ENCODE measurements at places on chromosomes 5 and 9.

GRCh38 chr5:8953016-8953415 is 592.9 kb downstream of the SEMA5A start:
- DNase-seq: no peak

- no peak for DNase-seq
Observed at GRCh38 chr9:120312031-120312430, 267.9 kb downstream of the CDK5RAP2 start.

GRCh38 chr9:14893280-14893679 is 16.9 kb downstream of the FREM1 start:
- no peak for DNase-seq

DNA sequence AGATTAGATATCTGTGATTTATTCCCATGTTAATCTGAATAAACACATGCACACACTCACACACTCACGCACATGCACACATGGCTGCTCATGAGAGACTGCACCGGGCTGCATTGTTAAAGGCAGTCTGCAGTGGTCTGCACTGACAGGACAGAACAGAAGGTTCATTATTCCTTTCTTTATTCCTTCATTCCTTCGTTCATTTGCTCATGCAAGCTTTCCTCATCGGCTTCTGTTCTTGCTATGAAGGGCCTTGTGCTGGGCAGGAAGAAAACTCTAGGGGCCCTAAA is 41.4 kb upstream of the FSTL4 start:
- no peak for DNase-seq

DNA sequence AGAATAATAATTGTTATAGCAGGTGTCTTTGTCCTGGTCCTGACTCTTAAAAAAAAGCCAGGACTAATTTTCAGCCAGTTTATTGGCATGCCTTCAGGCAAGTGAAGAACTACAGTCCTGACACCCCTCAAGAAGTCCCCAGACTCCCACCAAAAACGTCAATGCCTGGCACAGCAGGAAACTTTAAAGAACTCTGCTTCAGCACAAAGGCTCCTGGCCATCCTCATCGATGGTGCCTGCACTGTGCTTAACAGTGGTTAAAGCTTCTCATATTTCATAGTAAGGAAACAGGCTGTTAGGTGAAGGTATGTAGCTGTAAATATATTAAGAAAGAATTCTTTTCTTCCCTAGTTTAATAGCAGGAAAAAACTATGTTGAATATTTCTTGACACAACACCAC is 280.1 kb upstream of the PUM3 start:
- DNase-seq: no peak

GRCh38 chr5:147645197-147645596 is 135.3 kb upstream of the DPYSL3 start:
- DNase-seq: no peak

GRCh38 chr5:60161340-60161934 is 267.9 kb upstream of the PDE4D start:
- peak; percentile 34 for DNase-seq

GRCh38 chr9:36317766-36318165 is 59.5 kb upstream of the GNE start:
- DNase-seq: no peak

DNA sequence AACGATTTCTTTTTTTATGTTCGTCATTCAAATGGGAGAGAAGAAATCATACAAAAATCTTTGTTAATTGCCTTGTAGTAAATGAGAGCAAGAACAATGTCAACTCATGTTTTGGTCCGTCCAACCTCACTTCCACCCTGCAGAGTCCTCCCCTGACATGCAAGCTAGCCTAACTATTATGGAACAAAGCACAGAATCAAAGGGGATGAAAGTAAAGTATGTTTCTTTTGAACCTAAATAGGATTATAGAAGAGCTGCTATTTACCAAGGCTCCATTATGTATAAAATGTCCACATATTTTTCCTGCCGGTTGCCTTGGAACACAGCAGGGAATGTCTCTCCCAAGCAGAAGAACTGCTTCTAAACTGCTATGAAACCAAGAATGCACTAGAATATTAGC is 161.1 kb downstream of the MRPS30 start:
- DNase-seq: no peak

GRCh38 chr9:114200721-114201300 is 45.5 kb downstream of the COL27A1 start:
- DNase-seq: peak; percentile 29

DNA sequence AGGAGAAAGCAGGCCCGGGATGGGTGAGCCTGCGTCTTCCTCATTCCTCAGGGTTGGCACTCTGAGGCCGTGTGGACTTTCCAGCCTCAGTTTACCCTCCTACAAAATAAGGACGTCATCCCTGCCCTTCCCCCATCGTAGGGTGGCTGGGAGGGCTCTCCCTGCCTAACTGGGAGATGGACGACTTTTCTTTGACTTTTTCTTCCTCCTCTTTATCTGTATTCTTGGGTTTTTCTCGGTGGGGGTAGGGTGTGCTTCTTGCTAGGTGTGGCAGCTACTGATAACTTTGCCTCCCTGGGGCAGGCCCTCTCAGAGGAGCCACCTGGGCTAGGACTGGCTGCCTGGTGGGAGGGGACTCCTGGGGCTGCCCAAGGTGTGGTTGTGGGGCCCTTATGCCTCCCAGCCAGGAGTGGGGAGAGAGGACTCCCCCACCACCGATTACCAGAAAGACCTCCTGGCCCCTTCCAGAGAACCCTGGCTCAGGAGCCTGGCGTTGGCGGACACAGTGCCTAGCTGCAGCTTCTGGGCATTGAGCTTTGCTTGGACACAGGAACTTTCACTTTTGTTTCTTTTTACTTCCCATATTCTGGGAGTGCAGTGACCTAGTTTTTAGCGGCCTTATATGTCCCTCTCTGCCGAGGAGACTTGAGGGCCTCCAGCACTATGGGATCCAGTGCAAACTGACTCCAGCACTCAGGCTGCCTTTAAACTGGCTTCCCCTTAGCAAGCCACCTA is 6.1 kb downstream of the GLIPR2 start:
- peak; percentile 59 for DNase-seq

- DNase-seq: no peak
Observed at GRCh38 chr9:86288499-86289198, 6.3 kb upstream of the ISCA1 start.

DNA sequence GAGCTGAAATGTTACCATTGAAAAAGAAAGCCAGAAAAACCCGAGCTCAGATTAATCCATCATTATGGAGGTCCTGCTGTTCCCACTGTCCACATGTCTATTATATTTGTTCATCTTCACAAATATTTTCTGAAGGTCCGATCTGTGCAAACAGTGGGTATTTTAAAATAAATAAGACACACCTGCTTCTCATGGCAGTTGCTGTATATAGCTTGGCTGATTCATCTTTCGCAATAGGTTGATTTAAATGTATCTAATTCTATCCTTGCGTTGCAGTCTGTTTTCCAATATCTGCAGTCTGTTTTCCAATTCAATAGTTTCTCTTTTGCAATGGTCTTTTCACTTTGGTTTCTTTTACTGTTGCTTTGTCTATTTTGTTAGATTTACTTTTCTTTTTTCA is 87.4 kb upstream of the PCA3 start:
- DNase-seq: no peak

GRCh38 chr9:98784831-98785806 is 11.2 kb downstream of the ANKS6 start:
- DNase-seq: no peak

DNA sequence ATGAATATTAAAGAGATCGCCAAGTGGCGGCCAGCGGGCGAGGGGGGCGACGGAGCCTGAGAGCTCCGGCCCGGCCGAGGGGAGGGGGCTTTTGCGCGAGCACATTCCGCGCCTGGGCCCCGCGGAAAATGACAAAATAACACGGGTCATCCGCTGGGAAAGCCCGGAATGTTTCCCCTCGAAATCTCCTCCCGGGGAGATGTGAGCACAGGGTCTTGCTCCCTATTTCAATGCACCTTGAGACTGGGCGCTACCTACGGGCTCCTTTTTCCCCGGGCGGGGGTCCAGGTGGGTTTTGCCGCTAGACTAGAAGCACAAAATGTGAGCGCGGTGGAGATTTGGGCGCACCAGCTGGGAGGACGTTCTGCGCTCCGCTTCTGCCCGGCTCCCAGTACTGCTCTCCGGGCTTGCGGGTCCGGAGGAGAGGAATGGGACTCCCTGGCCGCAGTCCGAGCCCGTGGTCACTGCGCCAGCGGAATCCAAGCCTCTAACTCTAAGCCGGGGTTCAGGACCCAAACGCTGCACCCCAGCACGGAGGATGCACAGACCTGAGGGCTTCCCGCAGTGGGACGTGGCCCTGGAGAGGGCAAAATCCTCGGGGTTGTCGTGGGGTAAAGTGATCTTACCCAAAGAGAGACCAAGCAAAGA is 2.8 kb upstream of the PRDM12 start:
- DNase-seq: no peak

Measured in fibroblast of villous mesenchyme (primary cell).